ENCODE measurements at places on chromosomes 11 and 22.

DNA sequence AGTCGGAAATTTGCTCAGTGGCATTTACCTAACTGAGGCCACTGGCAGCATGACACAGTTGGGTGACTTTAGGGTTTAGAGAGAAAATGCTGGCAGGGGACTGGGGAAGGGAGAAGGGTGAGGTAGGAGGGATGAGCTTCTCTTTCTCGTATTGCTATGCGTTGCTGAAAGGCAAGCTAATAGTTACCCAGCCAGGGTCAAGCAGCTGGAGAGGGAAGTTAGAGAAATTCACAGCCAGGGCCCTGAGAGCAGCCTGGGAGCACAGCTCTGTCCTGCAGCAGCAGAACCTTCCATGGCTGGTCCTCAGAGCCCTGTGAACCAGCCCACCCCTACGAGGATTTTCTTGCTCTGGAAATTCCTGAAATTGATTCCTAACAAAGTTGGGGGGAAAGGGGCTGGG lies 679.6 kb downstream of the NTM start:
- DNase-seq = no peak

GRCh38 chr22:48404801-48405447 lies 1422.7 kb downstream of the BRD1 start:
- DNase-seq = no peak

- DNase-seq = no peak
Observed at GRCh38 chr11:69483691-69484426, 2.4 kb downstream of the LINC01488 start.

- no peak for DNase-seq
Observed at GRCh38 chr11:92531065-92531739, 306.6 kb downstream of the FAT3 start.

- DNase-seq = no peak
Observed at GRCh38 chr22:44516841-44517240, 18.8 kb upstream of the RTL6 start.

- no peak for DNase-seq
Observed at GRCh38 chr11:130457623-130458409, 9.4 kb downstream of the ADAMTS15 start.

GRCh38 chr11:75185866-75186265 lies 35.0 kb downstream of the SLCO2B1 start:
- DNase-seq = no peak

- no peak for DNase-seq
Observed at GRCh38 chr22:24291515-24292201, 21.0 kb downstream of the SPECC1L start.

DNA sequence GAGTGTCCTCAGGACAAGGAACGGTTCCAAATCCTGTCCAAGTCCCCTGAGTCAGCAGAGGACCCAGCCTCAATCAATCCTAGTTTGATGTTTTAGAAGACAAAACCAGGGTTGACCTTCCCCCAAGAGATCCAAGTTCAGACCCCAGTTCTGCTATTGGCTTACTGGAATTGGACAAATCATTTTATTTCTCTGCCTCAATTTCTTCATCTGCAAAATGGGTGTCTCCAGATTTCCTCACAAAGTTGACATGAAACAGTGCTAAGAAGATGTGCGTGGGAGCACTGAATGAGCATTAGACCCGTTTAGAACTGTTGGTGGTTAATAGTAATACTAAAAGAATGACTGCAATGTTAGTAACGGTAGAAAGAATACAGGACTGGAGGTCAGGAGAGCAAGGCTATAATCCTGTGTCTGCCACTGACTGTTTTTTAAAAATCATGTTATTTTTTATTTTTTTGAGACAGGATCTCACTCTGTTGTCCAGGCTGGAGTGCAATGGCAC lies 32.8 kb upstream of the SCUBE1 start:
- DNase-seq = no peak

DNA sequence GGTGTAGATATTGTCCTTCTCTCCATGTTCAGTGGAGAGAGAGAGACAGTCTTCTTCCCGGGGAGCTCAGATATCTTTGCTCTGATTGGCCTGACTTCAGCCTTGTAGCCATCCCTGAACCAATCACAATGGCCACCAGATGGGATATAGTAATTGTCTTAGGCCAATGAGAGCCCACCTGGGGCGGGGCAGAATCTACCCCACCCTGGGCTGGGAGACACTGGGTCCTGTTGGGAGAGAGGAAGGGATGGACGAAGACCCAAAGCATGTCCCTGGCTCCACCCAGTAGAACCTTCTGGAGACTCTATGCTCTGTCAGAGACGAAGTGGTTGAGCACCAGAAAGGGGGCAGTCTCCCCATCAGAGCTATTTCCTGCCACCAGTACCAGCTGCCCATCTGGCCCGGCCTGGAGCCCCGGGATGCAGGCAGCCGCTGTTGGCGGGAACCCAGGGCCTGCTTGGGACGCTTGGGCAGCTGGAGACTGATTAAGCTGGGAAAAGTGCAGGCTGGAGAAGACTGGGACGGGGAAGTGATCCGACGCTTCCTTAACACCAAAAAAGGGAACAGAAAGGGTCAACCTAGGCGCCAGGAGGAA lies 31.6 kb upstream of the CBX7 start:
- peak; percentile 89 for DNase-seq

DNA sequence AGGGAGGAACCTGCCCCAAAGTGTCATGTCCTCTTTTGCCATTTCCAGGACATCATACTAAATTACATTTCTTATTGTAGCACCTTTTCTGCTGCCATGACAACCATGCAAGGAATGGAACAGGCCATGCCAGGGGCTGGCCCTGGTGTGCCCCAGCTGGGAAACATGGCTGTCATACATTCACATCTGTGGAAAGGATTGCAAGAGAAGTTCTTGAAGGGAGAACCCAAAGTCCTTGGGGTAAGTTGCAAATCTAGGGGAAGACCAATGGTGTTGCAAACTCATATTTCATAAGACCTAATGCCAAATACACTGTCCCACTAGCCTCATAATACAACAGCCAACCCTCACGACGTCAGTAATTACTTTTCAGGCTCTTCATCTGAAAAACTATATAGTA lies 11.7 kb downstream of the MS4A4A start:
- no peak for DNase-seq

GRCh38 chr11:59224351-59224928 lies 11.7 kb upstream of the MPEG1 start:
- no peak for DNase-seq

DNA sequence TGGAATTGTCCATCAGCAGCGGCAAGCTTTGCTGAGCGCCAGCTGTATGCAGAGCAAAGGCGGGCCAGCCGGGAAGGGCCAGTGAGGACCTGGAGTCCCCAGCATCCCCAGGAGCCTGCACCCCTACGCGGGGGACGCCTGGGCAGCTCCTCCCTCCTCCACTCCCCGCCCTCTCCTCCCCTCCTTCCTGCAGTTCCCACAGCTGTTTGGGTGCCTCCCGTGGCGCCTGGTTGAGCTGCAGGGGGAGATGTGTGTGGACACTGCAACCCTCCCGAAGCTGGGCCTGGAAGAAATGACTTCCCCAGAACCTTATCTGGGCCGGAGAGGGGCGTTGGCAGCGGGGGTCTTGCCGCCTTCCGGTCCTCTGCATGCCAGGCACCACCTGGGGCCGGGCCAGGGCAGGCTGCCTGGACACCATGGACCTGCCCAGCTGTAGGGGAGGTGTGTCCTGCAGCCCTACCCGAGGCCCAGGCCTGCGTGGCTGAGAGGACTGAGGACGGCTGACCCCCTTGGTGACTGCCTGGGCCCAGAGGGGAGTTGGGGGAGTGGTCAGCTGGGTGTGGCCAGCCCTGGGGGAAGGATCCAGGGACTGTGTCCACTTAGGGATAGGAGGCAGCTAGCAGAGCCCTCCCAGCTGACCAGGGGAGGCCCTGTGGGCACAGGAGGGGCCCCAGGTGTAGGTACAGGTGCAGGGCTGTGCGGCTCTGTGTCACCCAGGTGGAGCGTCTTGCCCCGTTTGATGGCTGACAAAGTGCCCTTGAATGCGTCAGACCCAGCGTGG lies 16.8 kb upstream of the MUC6 start:
- no peak for DNase-seq

GRCh38 chr11:46410021-46410420 lies 18.4 kb upstream of the CHRM4 start:
- no peak for DNase-seq

DNA sequence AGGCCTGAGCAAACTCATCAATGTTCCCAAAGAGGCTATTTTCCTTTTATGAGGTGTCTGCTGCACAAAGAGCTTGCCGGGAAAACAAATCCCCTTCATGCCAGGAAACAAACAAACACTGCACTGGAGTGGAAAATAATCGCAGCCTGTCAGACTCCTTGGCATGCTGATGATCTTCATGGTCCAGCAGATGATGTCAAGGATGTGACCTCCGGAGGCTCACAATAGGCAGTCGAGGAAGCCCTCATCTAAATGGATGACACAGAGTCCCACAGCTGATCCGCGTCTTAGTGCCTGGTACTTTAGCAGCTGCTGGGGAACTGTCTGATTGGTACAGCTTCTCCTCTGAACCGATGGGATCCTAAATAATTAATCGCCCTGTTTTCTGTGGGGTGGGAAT lies 187.6 kb downstream of the TENM4 start:
- DNase-seq = no peak

DNA sequence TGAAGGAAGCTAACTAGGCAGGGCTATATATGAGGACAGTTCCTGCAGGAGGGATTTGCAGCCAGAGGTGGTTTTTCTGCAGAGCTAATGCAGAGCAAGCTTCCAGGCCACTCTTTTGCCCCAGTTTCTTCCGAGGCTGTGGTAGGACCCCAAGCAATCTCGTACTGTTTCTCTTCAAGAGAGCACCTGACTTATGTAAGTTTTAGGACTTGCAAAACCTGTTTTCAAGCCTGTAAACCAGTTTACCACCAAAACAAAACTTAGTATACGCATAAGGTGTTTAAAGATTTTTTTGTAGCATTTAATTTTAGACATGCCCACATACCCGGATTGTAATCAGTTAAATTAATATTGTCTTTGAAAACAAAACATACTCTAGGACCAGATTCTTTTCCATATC lies 7.7 kb upstream of the APLP2 start:
- no peak for DNase-seq

- peak; percentile 48 for DNase-seq
Observed at GRCh38 chr22:31753005-31753633, 700 bp upstream of the DEPDC5 start.

- peak; percentile 90 for DNase-seq
Observed at GRCh38 chr11:706957-707816, 1.2 kb downstream of the EPS8L2 start.

GRCh38 chr22:41447435-41448188 lies 1.0 kb upstream of the TOB2 start:
- peak; percentile 70 for DNase-seq

GRCh38 chr11:7522121-7522520 lies 8.3 kb downstream of the PPFIBP2 start:
- DNase-seq = no peak

DNA sequence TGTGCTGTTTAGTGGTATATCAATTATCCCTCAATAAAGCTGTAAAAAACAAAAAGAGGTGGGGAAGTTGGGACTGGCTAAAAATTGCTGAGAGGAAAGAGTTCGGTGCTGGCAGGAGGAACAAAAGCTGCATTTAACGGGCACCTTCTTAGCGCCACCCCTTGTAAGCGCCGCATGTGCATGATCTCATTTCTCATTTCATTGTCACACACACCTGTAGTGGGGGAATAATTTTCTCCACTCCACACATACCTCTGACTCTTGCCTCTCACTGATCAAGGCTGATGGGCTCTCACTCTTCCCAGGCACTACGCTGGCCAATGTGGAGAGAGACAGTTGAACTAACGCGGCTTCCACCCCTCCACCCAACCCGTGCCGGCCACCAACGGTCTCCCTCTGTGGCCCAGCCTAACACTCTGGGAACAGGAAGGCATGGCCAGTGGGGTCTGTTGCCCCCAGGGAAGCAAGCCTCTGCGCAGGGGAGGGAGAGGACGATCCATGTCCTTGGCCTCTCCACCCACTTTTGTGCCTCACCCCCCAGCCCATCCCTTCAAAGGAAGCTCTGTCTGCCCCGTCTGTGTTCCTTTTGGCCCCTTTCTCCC lies 186.7 kb upstream of the SYT13 start:
- DNase-seq = no peak

DNA sequence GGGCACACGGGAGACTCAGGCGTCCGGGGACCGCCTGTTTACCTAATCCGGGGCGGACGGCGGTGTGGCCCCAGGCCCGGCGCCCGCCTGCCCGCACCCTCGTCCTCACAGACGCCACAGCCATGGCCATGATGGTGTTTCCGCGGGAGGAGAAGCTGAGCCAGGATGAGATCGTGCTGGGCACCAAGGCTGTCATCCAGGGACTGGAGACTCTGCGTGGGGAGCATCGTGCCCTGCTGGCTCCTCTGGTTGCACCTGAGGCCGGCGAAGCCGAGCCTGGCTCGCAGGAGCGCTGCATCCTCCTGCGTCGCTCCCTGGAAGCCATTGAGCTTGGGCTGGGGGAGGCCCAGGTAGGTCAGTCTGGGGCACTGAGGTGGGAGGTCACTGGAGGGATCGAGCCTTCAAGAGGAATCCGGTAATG lies 10.0 kb upstream of the RAB1B start:
- no peak for DNase-seq

GRCh38 chr11:15179167-15179566 lies 64.4 kb downstream of the INSC start:
- DNase-seq = no peak

- DNase-seq = peak; percentile 70
Observed at GRCh38 chr11:95076416-95076815, 9.7 kb downstream of the SRSF8 start.

DNA sequence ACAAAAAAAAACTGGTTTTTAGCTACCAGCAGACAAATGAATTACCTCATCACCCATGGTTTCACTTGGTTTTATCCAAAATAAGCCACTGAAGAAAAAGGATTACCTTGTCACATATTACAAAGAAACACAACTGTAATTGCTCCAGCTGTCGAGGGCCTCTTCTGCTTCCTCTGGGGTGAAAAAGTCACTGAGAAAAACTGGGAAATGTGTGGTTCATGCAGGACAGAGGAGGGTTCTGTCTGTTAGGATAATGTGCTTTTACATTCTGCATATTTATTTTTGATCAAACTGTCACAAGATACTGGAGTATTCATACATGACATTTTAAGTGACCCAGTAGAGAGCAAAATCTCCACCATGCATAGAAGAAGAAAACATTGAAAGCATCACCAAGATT lies 211.7 kb downstream of the NAV2 start:
- DNase-seq = no peak

GRCh38 chr22:33807470-33807869 lies 112.8 kb downstream of the LARGE1 start:
- no peak for DNase-seq

GRCh38 chr11:35305670-35306382 lies 113.5 kb downstream of the SLC1A2 start:
- DNase-seq = peak; percentile 44

- peak; percentile 24 for DNase-seq
Observed at GRCh38 chr11:34356130-34356529, 1.7 kb downstream of the ABTB2 start.

DNA sequence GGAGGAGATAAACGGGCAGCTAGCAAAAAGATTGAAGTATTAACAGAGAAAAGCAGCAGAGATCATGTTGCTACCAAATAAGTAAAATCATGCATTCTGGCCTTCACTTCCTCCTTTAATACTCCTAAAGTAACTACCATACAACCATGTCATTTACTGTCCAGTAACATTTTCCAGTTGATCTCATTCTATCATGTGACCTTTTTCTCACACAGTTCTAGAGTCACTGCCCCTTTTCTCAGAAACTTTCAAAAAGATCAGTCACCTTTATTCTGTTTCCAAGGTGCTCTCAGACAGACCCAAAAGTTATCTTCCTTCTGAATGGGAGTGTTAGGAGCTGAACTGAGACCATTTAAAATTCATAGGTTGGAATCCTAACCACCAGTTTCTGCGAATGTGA lies 984.4 kb downstream of the FAM181B start:
- no peak for DNase-seq
